KBM-7 (cell line): ENCODE measurements at places on chromosomes 16 and 17.
A peak's percentile ranks its signal among the peaks of the same experiment; 100 is the strongest.

DNA sequence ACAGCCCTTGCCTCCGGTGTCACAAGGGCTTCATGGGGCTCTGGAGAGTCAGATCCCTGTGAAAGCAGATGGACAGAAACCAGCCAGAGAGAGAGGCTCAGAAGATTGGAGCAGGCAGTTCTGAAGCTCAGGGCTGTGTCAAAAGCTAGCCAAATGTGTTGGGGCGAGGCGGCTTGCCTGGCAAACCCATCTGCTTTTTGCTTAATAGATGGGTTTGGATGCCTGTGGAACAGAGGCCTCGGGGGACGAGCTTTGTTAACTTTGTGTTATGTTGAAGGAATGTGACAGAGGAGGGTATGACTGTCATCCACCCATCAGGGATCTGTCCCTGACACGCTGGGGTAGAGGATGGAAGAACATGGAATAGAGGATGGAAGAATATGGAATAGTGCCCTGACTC lies 21.0 kb upstream of the SLC12A3 start:
- no peak for DNase-seq

- DNase-seq, result no peak
Observed at GRCh38 chr16:674214-674881, 1.1 kb upstream of the RHBDL1 start.

- DNase-seq, result no peak
Observed at GRCh38 chr17:50722746-50723145, 3.3 kb downstream of the LUC7L3 start.

GRCh38 chr16:50246299-50247122 lies 19.8 kb upstream of the ADCY7 start:
- peak; percentile 65 for DNase-seq

- no peak for DNase-seq
Observed at GRCh38 chr16:57574646-57575467, 32.4 kb downstream of the ADGRG5 start.

DNA sequence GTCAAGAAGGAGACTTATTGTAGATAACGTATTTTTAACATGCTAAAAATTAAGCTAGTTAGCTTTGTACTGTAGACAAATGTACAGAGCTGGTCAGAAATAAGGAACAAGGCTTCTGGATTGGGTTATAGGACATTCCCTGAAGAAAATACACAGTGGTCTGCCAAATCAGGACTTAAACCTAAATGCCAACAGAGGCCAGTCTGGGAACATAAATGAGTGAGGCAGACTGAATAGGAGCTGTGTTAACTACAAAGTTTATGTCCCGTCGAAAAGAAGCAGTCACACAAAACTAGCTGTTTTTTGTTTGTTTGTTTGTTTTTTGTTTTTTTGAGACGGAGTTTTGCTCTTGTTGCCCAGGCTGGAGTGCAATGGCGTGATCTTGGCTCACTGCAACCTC lies 120.4 kb upstream of the C17orf78 start:
- DNase-seq, result no peak

GRCh38 chr17:27568216-27568615 lies 62.8 kb upstream of the LGALS9 start:
- DNase-seq, result no peak

DNA sequence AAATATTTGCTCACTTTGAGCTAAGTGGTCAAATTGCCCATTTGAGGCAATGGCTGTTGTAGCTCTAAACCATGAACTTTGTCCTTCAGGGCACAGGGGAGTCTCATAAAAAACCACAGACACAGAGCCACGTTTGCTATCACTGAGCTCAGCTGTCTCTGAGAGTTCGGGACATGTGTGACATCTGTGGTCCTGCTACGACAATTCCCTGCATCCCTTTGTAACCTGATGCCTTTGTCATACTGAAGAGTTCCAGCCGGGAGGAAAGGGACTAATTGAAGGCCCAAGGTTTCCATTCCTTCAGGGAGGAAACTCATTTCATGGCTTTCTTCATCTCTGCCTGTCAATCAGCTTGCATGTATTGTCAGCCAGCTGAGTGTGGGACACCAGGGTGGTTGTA lies 599.4 kb upstream of the CDH5 start:
- no peak for DNase-seq
